ENCODE measurements at places on chromosomes 3 and 15.

GRCh38 chr3:190734490-190734889, 128.0 kb downstream of the GMNC start:
- no peak for DNase-seq

- DNase-seq: no peak
Observed at GRCh38 chr3:195440379-195440778, 2.4 kb downstream of the ACAP2 start.

DNA sequence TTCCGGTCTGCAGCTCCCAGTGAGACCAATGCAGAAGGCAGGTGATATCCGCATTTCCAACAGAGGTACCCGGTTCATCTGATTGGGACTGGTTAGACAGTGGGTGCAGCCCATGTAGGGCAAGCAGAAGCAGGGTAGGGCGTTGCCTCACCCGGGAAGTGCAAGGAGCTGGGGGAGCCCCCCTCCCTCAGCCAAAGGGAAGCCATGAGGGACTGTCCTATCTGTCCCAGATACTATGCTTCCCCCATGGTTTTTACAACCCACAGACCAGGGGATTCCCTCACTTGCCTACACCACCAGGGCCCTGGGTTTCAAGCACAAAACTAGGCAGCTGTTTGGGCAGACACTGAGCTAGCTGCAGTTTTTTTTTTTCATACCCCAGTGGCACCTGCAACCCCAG, 71.8 kb downstream of the CPNE4 start:
- DNase-seq: no peak

- peak; percentile 97 for DNase-seq
Observed at GRCh38 chr15:98952381-98952803, 55.2 kb downstream of the PGPEP1L start.

- no peak for DNase-seq
Observed at GRCh38 chr3:88467191-88467590, 317.4 kb downstream of the C3orf38 start.

DNA sequence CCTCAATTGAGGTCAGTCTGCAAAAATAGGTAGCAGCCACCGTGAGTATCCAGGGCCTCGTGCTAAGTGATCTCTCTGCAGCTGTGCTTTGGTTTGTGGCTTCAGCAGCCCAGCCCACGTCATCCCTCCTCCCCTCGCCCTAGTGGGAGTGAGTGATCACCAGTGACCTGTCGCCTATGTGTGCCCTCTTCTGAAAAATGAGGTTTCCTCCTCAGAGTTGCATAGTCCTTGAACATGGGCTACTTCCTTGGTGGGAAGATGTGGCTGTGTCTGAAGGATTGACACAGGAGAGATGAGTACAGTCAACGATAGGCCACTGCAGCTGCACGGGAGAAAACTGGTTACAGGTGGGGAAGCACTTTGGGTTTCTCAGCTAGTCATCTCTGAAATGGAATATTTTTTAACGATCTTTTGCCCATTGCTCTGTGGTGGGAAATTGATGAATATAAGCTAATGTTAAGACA, 144.8 kb upstream of the BHLHE40 start:
- no peak for DNase-seq

DNA sequence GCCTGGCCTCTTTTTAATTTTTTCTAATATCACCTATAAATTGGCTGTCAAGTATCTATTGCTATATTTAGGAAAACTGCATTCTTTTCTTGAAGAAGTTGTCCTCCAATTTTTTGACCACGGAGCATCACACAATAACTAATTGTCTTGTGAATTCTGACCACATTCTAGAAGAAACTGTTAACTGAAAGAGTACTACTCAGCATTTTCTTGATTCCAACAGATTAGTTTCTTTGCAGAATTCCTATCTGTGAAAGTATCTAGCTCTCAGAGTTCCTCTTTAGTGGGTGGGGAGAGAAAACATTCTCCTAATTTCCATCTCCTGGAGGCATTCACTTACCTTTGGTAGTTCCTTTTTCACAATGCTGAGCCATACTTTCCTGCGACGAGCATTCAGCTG, 31.1 kb downstream of the INO80 start:
- DNase-seq: no peak

DNA sequence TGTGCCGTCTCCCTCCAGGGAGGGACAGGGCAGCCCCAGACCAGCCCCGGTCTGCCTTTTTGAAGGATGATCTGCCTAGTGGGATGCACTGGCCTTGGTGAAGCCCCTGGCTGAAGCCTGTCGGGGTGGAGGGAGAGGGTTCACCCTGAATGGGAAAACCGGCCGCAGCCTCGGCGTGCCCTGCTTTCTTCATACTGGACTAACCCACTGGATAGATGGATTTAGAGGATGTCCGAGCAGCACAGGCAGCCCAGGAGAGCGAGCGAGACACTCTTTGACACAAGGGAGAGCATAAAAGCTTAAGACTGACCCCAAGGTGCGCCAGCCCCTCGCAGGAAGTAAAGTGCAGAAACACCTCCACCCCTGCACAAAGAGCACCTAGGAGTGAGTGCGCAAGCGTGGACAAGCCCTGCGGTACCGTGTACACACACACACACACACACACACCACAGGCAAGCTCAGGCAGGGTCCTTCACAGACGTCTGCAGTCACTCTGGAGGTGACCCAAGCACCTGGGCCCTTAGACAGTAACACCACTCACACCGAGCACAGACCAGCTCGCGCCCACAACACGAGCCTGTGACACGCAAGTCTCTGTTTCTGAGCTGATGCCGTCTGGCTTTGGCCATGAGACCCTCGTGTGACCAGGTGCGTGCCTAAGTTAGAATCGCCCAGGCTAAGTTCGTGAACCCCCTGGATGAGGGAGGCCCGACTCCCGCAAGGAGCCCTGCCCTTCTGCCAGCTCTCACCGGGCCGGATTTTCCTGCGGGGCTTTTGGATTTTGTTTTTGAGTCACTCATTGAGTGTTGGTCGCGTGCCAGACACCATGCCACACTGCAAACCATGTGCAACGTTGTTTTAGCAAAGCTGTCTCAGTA, 11.3 kb downstream of the SEMA4B start:
- no peak for DNase-seq

GRCh38 chr3:16378920-16379319, 113.9 kb downstream of the OXNAD1 start:
- DNase-seq: no peak

GRCh38 chr3:169578381-169579024, 85.0 kb downstream of the MECOM start:
- DNase-seq: no peak

DNA sequence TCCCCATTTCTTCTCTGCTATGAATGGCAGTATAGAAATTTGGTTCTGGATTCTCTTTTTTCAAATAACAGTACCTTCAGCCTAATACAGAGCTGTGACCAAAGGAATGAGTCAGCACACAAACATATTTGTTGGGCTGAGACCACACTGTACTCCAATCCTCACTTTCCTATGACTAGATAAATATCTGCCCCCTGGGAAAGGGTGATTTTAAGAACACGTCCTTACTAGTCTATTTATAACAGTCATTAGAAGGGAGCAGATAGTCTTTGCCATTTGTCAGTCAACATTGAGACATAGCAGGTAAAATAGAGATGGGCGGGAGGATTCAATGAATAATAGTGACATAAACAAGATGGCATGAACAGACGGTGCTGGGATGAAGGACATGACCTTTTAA, 461.3 kb downstream of the MCTP2 start:
- no peak for DNase-seq

- no peak for DNase-seq
Observed at GRCh38 chr3:77746892-77747291, 707.0 kb downstream of the ROBO2 start.

DNA sequence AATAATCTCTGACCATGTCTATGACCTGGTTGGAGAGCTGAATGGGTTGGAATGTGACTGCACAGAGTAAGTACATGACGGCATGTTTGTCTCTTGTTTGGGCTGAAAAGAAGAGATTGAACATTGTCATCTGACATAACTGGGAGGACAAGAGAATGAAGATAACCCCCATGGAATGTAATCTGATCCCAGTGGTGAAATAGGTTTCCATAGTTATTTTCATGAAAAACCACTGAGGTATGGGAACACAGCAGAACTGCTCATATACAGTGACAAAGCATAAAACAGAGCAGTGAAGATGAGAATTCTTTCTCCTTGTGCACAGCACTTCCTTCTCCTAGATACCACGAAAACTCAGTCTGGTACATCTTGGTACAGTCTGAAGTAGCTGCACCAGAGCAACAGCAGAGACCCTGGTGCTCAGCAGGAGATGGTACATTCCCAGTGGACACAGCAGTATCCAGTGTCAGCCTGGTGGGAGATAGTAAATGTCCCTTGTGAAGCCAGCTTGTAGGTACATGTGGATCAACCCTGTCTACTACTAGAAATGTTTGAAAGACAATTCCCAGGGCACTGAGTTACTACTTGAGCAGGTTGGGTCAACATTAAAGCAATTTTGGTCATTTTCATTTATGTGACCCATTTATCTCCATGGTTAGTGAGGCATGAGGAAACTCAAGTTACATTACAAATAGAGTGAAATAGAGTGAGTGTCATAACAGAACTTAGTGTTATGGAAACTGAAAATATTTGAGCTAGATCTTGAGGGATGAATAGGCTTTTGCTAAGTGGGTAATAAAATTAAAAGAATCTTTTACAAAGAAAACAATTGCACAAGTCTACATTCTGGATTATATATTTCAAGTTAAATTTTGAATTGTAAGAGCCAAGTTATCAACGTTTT, 178.3 kb downstream of the SUCNR1 start:
- no peak for DNase-seq

GRCh38 chr15:59170295-59171066, 36.2 kb upstream of the LDHAL6B start:
- peak; percentile 87 for DNase-seq

DNA sequence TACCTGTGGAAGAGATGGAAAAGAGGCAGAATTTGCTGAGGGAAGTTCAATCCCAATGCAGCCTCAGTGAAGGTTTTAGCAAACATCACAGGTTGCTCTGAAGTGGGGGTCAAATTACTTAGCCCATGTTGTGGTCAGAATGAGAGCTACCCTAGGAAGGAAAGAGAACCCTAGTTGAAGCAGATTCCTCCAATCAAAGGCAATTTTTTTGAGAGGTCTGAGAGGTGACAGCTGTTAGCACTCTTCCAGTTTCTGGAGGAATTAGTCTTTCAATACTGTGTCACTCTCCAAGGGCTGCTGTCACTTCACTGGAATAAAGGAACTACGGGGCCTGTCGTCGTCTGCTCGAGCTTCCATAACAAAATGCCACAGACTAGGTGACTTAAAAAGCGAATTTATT, 584.2 kb upstream of the DPPA4 start:
- no peak for DNase-seq

DNA sequence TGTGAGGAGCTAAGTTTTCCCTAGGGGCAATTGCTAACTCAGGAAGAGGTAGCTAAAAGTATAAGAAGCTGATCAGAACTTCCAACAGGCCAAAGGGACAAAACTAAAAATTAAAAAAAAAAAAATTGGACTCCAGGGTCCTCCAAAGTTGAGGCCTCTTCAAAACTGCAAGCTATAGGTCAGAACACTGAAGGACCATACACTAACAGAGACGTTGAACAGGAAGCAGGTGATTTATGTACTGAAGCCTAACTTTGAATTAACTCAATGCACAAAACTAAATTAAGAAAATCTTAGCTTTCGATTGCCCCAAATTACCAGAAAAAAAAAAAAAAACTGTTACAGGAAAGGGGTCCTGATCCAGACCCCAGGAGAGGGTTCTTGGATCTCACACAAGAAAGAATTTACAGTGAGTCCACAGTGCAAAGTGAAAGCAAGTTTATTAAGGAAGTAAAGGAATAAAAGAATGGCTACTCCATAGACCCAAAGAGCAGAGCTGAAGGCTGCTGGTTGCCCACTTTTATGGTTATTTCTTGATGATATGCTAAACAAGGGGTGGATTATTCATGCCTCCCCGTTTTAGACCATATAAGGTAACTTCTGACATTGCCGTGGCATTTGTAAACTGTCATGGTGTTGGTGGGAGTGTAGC, 442.8 kb upstream of the NECTIN3 start:
- no peak for DNase-seq

DNA sequence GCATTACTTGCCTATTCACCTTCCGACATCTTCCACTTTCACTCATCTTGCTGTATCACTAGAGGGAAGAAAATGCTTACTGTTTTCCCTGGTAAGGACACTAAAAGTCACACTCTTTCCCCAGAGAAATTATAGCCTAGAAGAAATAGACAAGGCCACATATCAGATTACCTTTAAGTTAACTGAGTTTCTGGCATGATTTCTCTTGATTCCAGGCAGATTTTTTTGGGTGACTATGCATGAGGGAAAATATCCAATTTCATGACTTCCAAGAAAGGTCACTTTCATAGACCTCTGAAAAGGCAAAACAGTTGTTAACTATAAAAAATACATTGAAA, 30.3 kb downstream of the TCF12 start:
- no peak for DNase-seq

- no peak for DNase-seq
Observed at GRCh38 chr15:34610354-34610753, 26.9 kb upstream of the GOLGA8B start.

- no peak for DNase-seq
Observed at GRCh38 chr3:54120657-54121413, 1.5 kb upstream of the CACNA2D3 start.

- no peak for DNase-seq
Observed at GRCh38 chr3:12049675-12050074, 45.5 kb downstream of the SYN2 start.

DNA sequence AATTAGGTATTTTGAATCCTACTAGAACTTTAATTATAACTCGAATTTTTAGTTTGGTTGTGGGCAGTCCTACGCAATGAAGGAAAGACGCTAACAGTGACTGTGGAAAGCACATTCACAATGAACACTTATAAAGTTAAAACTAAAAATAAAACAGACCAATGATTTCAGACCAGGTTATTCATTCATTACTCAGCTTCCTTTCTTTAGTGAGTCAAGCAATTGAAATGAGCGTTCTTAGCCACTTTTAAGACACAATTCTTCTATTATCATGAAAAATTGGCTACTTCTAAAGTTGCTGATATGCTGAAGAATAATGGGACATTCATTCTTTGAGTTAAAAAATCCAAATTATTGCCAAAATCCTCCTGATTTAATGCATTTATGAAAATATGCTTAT, 66.0 kb upstream of the CMSS1 start:
- no peak for DNase-seq

DNA sequence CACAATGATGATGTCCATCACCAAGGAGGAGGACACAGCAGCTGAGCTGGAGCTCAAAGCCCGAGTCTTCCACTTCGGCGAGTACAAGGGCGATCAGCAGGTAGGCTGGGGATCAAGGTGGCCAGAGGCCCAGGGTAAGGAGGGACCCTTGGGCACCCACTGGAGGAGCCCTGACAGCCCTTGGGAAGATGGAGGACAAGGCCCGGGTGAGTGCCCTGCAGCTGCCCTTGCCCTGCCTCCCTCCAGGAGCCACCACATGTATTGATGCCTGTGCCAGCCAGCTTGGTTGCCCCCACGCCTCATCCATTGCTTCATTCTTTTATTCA, 38.4 kb downstream of the CFAP100 start:
- no peak for DNase-seq

Measured in LNCaP clone FGC (cell line).